ENCODE measurements at places on chromosomes 2 and 18.

GRCh38 chr2:85844486-85844885 lies 44.3 kb downstream of the ST3GAL5 start:
- no peak overlapping the region for H3K27ac ChIP-seq
- no peaks in the 10 kb centered on the region for H3K27me3 ChIP-seq
- no peak for DNase-seq
- peaks cover 19% of the 10 kb centered on the region for H3K4me1 ChIP-seq
- peaks cover 38% of the 10 kb centered on the region for H3K36me3 ChIP-seq
- no peak overlapping the region for H3K4me3 ChIP-seq

GRCh38 chr2:96824079-96824870 lies 8.2 kb downstream of the CNNM3 start:
- peaks cover 47% of the 10 kb centered on the region for H3K36me3 ChIP-seq
- H3K4me3 ChIP-seq, result no peak overlapping the region
- no peaks in the 10 kb centered on the region for H3K27me3 ChIP-seq
- DNase-seq, result no peak
- H3K27ac ChIP-seq, result no peak overlapping the region

- DNase-seq, result no peak
- H3K36me3 ChIP-seq, result peaks cover 13% of the 10 kb centered on the region
- H3K4me3 ChIP-seq, result no peak overlapping the region
- no peaks in the 10 kb centered on the region for H3K27me3 ChIP-seq
Observed at GRCh38 chr2:233474308-233475160, 92.0 kb downstream of the USP40 start.

DNA sequence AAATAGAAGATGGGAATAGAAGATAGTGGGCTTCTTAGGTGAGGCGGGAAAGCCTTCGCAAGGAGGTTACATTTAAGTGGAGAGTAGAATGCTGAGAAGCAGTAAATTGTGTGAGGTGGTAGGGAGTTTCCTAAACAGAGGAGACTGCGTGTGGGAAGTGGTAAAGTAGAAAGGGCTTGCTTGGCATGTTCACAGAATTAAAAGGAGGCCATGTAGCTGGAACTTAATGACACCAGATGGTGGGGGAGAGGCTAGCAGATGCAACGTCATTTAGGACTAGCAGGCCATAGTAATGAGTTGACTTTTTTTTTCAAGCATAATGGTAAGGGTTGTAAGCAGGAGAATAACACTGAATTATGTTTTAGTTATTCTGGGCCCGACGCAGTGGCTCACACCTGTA lies 13.0 kb upstream of the RTN4 start:
- no peaks in the 10 kb centered on the region for H3K4me1 ChIP-seq
- H3K4me3 ChIP-seq, result no peak overlapping the region
- no peak for DNase-seq
- H3K36me3 ChIP-seq, result no peaks in the 10 kb centered on the region
- no peak overlapping the region for H3K27ac ChIP-seq

DNA sequence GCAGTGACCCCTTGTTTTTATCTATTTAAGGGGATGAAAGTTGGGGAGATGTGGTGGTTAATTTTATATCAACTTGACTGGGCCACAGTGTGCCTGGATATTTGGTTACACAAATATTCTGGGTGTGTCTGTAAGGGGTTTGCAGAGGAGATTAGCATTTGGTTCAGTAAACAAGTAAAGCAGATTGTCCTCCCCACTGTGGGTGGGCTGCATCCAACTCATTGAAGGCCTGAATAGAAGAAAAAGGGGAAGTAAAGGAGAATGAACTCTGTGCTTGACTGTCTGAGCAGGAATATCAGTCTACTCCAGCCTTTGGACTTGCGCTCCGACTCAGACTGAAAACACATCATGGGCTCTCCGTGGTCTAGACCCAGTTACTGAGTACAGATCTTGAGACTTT lies 80.9 kb downstream of the GCA start:
- no peak overlapping the region for H3K4me3 ChIP-seq
- no peaks in the 10 kb centered on the region for H3K27me3 ChIP-seq
- no peak overlapping the region for H3K27ac ChIP-seq
- no peaks in the 10 kb centered on the region for H3K4me1 ChIP-seq

DNA sequence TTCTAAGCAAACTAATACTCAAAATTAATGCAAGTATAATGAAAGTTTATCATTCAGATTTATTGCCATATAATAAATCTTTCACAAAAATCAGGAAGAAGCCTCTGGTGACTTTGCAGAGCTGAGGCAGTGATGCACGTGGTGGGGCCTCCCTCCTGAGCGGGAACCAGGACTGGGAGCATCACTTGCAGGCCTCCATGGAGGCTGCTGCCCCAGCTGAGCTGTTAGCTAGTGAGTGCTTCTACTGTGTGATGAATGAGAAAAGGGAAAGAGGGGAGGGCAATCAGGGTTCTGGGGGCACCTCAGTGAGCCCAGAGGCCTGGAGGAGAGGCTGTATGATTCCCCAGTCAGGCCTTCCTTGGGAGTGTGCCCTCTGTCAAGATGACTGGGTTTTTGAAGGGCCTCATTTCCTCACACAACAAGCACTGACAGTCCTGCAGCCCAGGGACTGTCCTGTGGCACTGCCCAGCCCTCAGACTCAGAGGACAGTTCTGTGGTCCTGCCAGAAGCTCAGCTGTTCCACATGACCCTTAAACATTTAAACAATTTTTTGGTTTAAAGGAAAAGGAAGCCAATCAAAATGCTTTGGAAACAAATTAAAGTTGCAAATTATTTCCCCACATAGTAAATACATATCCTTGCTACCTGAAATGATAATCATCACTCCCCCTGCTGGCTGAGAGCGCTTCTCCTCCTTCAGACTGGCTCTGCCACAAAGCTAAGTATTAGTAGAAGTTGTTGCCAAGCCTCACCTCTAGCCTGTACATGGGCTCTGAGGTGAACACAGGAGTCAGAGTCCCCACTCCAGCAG lies 90.9 kb upstream of the SMAD7 start:
- H3K27ac ChIP-seq, result no peak overlapping the region
- DNase-seq, result no peak

DNA sequence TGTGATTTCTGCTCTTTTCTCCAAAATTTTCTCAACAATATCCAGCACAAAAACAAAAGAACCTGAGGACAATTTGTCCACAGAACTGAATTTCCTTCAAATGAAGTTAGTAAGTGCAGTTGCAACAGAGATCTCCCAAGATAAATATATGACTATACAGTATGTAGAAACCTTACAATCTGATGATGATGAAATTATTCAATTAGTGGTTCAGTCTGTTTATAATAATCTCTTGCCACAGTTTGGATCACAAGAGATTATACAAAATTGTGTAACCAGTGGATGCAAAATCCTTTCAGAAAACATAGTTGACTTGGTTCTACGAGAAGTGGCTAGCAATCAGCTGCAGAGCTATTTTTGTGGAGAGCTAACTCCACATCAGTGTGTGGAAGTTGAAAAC lies 68.7 kb downstream of the FSIP2 start:
- no peaks in the 10 kb centered on the region for H3K36me3 ChIP-seq
- no peaks in the 10 kb centered on the region for H3K27me3 ChIP-seq
- H3K4me3 ChIP-seq, result no peak overlapping the region

DNA sequence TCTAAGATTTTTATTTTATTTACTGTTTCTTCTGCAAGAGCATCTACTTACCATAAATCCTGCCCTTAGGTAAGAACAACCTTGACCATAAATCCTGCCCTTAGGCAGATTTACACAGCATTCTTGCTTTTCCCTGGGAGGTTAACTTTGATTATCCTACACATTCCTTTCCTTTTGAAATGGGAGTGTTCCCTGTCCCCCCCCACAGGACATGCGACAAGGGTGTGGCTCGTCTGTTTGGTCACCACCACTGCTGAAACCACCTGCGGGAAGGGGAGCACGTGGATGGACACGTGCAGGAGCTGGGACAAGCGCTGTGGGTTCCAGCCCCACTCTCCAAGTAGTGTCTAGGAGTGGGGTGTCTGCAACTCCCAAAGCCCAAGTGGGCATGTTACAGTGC lies 239.3 kb upstream of the SP5 start:
- H3K36me3 ChIP-seq, result no peaks in the 10 kb centered on the region
- no peak overlapping the region for H3K27ac ChIP-seq
- no peak for DNase-seq

- peaks cover 91% of the 10 kb centered on the region for H3K4me1 ChIP-seq
- peak overlapping the region; percentile 85 for H3K27ac ChIP-seq
- H3K4me3 ChIP-seq, result peak overlapping the region; percentile 42
Observed at GRCh38 chr2:54577944-54578647, 122.0 kb downstream of the SPTBN1 start.

GRCh38 chr18:57981308-57982028 lies 62.6 kb upstream of the NEDD4L start:
- H3K36me3 ChIP-seq, result no peaks in the 10 kb centered on the region
- H3K27me3 ChIP-seq, result no peaks in the 10 kb centered on the region
- no peak for DNase-seq

GRCh38 chr2:236668531-236668969 lies 98.9 kb downstream of the ACKR3 start:
- no peak overlapping the region for H3K4me3 ChIP-seq
- no peak overlapping the region for H3K27ac ChIP-seq
- H3K4me1 ChIP-seq, result no peaks in the 10 kb centered on the region
- H3K36me3 ChIP-seq, result no peaks in the 10 kb centered on the region

GRCh38 chr2:134438371-134438770 lies 184.5 kb downstream of the MGAT5 start:
- H3K4me3 ChIP-seq, result no peak overlapping the region
- H3K36me3 ChIP-seq, result peaks cover 17% of the 10 kb centered on the region
- no peaks in the 10 kb centered on the region for H3K4me1 ChIP-seq
- DNase-seq, result no peak

- no peak overlapping the region for H3K27ac ChIP-seq
- H3K4me1 ChIP-seq, result no peaks in the 10 kb centered on the region
Observed at GRCh38 chr2:66555501-66556324, 120.8 kb downstream of the MEIS1 start.

- H3K27ac ChIP-seq, result no peak overlapping the region
- no peaks in the 10 kb centered on the region for H3K27me3 ChIP-seq
- H3K4me1 ChIP-seq, result no peaks in the 10 kb centered on the region
- H3K4me3 ChIP-seq, result no peak overlapping the region
Observed at GRCh38 chr2:226256709-226257376, 542.8 kb downstream of the IRS1 start.

DNA sequence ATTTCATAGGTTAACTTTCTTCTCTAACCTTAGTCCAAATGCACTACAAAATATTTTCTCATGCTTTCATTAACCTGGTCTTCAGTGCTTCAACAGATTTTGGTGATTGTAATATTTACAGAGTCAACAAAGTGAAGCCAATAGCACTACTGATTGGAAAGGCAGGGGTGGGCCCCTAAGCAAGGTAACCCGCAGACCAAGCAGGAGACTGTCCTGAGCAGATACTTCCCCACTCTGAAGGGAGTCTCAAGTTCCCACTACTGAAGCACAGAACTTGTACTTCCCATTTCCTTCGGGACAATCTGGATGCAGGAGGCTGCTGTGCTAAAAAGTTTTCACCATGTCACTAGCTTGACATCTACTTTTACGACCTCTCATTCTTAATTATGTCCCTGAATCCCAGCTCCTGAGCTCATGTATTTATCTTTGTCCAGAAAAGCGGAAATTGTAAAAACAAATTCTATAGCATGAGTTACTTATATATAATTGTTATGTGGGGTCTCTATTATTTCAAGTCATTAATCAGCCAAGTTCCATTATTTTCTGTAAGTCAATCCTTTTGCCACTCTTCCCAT lies 311.6 kb upstream of the REV1 start:
- H3K4me3 ChIP-seq, result no peak overlapping the region
- no peak for DNase-seq
- H3K27me3 ChIP-seq, result peaks cover 15% of the 10 kb centered on the region
- no peak overlapping the region for H3K27ac ChIP-seq
- H3K36me3 ChIP-seq, result no peaks in the 10 kb centered on the region
